ENCODE measurements at places on chromosomes 3 and 15.

DNA sequence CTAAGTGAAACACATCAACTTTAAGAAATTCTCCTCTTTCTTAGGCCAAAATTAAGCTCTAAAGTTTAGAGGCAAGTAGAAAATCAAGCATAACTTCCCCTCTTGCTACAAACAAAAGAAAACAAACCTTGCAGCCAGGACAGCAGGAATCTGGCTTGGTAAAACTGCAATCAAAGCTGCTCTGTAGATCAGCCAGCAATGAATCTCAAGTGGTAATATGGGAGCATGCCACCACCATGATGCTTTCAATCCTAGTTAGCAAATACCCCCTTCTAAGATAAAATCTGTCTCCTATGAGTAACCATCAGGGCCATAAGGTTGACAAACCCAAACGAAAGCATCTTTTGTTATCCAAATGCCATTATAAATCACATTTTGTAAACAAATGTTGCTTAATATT lies 208.3 kb upstream of the PLSCR5 start:
- no peak for DNase-seq

GRCh38 chr15:79478108-79478507 lies 46.0 kb downstream of the MINAR1 start:
- no peak for DNase-seq

DNA sequence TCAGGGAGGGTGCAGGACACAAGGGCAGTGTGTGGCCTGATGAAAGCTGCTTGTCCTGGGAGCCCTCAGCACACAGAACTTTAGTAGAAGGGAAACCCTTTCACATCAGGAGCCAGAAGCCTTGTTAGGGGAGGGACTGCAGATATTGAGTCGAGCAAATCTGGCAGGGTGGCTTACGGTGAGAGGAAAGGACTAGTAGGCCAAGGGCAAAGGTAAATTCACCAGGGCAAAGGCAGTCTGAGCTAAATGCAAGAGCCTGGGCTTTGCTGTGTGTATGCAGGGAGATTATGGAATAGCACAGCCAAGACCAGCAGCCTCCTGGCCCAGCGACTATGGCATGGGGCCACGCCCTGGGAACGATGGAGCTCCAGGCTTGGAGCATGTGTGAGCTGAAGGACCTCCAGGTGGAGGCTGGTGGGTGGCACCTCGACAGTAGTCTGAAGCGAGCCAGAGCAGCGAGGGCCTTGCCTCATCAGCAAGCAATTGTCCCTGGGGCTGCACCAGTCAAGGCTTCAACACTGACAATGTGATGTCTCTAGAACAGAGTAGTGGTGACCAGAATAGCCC lies 76.1 kb downstream of the CCR1 start:
- no peak for DNase-seq

DNA sequence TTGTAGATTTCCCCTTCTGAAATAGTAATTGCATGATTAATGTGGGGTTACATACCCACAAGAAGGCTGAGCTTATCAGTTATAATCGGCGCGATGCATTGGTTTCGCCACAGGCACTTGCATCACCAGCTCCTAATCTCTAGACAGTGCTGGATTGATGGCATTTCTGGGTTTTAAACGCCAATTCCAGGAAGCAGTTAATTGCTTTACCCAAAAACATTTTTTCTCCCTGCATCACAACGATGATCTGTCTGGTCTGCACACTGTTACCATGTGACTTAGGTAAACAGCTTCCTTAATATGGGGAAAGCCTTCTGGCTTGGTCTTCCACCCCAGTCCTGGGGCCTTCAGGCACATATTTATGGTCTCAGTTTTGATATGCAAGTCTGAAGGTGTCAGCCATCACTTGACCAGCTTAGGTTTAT lies 70.0 kb upstream of the HEG1 start:
- no peak for DNase-seq

- no peak for DNase-seq
These were observed 20.8 kb downstream of the NFKBIZ start for GRCh38 chr3:101870138-101870537.

DNA sequence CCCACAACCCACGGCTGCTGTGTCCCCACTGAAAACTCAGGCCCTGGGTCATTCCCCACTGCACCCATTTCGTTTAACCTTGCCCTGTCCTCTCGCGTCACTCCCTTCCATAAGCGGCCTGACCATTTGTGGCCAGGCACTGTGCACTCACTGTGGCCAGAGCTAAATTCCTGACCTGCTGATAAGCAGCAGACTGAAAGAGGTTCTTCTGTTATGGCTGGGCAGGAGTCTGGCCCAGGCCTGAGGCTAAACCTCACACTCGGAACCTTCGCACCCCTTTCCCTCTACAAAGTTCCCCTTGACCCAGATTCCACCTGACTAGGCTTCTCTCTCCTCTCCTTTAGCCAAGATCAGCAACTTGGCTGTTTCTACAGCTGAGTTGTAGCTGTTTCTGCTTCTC lies 62.3 kb downstream of the ADAMTS17 start:
- DNase-seq: no peak

- no peak for DNase-seq
These were observed 140.8 kb downstream of the DIPK2A start for GRCh38 chr3:144112437-144112836.

DNA sequence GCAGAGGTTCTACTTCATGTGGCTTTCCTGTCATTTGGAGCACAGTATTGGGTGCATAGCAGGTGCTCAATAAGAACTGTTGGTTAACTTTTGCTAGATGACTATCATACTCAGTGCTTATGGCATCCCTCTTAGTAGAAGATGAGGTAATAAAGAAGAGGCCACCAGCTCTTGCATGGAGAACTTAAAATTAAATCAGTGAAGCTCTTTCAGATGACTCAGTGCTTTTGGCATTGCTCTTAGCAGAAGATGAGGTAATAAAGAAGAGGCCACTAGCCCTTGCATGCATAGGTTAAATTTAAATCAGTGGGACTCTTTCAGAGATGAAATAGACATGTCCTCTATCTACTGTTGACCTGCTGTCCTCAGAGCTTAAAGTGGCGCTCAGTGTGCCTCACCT lies 109.4 kb upstream of the FGF7 start:
- DNase-seq: no peak

- DNase-seq: no peak
These were observed 161.3 kb downstream of the OCA2 start for GRCh38 chr15:27937851-27938250.

DNA sequence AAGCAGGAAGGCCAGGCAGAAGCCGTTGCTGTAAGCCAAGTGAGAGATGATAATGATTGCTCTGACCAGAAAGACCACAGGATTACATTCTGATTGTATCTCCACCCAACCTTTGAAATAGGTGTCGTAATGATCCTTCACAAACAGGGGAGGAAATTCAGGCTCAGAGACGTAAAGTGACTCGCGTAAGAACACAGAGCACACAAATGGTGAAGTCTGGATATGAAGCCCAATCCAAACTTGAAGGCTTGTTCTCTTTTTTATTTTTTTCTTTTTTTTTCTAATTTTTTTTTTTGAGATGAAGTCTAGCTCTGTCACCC lies 25.3 kb upstream of the PIAS1 start:
- DNase-seq: no peak

GRCh38 chr15:51313074-51313393 lies 25.4 kb downstream of the CYP19A1 start:
- DNase-seq: no peak

Measured in RPMI8226 (cell line).